RPMI8226 (cell line): ENCODE measurements at places on chromosomes 1 and 21.
A peak's percentile ranks its signal among the peaks of the same experiment; 100 is the strongest.

DNA sequence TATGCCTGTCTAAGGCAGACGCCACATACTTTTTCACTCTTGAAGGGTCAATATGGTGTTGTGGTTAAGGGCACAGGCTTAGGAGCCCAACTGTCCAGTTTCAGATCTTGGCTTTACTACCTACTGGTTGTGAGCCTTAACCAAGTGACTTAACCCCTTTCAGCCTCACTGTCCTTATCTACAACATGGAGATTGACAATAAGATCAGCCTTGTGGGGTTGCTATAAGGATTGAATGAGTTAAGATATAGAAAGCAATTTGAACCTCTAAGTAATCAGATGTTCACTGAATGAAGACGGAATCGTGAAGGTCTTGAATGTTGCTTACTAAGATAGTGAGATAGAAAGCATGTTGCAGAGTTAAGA lies 121.3 kb upstream of the JUN start:
- DNase-seq: no peak

- DNase-seq: no peak
Observed at GRCh38 chr1:103859721-103860120, 110.0 kb downstream of the AMY1C start.

GRCh38 chr21:29257701-29258100 lies 41.0 kb upstream of the BACH1 start:
- no peak for DNase-seq

GRCh38 chr21:14550135-14550534 lies 4.0 kb upstream of the SAMSN1 start:
- DNase-seq: no peak

DNA sequence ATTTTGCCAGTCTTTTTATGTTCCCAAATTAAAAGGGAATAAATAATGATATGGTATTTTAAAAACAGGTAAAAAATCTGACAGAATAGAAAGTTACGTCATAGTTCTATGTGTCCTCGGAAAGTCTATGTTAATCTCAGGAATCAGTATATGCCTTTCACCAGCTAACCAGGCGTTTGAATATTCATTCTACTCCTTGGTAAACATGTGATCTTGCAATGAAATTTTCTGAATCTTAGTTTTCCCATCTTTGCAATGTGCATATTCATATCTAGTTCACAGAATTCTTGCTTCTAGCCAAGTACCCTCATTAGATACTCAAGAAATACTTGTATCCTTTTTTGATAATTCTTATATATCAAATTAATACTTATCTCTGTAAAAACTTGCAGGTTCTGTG lies 179.4 kb downstream of the ZP4 start:
- DNase-seq: no peak

GRCh38 chr21:34846601-34847112 lies 177.9 kb downstream of the CLIC6 start:
- DNase-seq: no peak

DNA sequence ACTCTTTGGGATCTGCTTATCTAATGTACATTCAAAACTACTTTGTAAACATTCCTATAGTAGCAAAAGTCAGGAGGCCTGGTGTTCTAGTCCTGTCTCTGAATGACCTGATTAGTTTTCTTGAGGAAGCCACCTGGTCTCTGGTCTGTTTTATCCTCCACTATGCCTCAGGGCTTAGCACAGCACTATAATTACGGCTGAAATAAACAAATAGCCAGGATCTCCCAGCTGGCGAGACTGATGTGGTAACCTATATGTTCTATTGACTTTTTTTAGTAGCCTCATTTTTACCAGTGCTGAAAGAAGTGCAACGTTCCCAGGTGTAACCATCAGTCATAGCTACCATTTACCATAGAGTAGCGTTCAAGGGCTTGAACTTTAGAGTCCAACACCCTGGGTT lies 24.2 kb upstream of the RPL11 start:
- DNase-seq: no peak

- DNase-seq: peak; percentile 86
Observed at GRCh38 chr1:156608036-156608674, 6.9 kb upstream of the GPATCH4 start.

- DNase-seq: no peak
Observed at GRCh38 chr21:32604464-32604863, 7.7 kb downstream of the CFAP298 start.

GRCh38 chr1:30477588-30477987 lies 245.8 kb downstream of the MATN1 start:
- no peak for DNase-seq

DNA sequence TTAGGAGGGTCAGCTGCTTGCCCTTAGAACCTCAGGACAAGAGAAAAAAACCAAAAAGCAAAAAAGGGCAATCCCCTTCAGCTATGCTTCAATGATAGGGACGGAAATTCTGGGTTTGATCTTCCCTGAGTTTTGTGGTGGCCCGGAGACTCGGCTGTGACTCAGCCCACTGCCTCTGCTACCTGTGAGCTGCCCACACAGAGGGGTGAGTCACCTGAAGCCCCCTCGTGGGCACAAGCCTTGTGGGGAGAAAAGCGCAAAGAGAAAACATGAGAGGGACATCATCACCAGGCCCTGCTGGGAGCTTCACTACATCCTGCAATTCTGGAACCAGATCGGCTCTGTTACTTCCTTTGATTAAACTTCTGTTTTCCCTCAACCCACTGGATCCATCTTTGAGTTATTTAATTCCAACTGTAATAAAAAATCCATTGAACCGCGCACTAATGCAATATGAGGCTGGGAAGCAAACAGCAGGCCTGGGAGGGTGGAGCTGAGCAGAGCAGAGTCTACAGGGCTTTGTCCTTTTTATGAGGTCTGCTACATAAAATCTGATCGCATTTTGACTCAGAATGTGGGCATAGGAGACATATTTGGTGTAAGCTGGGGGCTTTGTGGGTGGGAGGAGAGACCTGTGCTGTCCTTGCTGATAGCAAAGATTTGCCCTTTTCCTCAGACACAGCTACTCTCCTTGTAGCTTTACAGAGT lies 58.7 kb upstream of the STUM start:
- no peak for DNase-seq
